ENCODE measurements at places on chromosomes 3 and 15.

GRCh38 chr3:109460961-109461360, 123.6 kb upstream of the DPPA4 start:
- no peak for DNase-seq

- DNase-seq: no peak
Observed at GRCh38 chr15:61364871-61365270, 135.8 kb upstream of the RORA start.

DNA sequence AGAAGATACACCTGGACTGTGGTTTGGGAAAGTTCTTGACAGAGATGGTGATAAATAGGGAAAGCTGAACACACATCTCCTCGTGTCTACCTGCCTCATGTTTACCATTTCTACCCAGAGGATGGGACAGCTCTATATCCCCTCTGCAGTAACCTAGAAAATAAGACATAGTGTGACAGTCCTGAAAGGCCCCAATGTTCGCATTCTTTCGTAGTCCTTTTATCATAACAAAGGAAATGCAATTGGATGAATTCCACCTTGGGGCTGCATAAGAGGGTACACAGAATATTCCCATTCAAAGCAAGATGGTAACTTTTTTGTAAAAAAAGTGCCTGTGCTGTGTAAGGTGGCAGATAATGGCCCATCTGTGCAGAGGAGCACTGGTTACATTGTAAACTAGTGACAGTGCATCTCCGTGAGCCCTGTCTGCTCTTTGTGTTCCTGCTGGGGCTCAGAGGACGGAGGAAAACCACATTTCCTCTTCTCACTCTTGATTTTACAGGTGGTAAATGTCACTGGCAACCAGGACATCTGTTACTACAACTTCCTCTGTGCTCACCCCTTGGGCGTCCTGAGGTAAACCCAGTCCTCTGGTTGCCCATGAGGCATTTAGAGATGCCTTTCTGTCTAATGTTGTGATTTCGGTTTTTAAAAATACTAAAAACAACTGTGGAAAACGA, 74.3 kb downstream of the SIDT1 start:
- peak; percentile 8 for DNase-seq

DNA sequence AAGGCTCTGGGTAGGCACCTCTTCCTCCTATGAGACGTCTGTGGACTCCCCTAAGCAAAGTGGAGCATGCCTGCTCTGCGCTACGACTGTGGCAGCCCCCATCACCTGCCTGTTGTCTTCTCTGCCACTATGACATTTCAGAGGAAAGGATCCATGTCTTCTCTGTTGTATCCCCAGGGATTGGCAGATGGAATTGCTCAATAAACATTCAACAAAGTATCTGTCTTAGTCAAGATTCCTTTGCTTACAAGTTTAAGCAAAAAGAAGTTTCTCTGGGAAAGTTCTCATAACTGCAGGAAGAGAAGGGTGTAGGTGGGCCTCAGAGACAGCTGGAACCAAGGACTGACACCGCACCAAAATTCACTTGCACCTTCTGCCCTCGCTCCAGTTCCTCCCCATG, 34.3 kb downstream of the AMOTL2 start:
- DNase-seq: no peak

DNA sequence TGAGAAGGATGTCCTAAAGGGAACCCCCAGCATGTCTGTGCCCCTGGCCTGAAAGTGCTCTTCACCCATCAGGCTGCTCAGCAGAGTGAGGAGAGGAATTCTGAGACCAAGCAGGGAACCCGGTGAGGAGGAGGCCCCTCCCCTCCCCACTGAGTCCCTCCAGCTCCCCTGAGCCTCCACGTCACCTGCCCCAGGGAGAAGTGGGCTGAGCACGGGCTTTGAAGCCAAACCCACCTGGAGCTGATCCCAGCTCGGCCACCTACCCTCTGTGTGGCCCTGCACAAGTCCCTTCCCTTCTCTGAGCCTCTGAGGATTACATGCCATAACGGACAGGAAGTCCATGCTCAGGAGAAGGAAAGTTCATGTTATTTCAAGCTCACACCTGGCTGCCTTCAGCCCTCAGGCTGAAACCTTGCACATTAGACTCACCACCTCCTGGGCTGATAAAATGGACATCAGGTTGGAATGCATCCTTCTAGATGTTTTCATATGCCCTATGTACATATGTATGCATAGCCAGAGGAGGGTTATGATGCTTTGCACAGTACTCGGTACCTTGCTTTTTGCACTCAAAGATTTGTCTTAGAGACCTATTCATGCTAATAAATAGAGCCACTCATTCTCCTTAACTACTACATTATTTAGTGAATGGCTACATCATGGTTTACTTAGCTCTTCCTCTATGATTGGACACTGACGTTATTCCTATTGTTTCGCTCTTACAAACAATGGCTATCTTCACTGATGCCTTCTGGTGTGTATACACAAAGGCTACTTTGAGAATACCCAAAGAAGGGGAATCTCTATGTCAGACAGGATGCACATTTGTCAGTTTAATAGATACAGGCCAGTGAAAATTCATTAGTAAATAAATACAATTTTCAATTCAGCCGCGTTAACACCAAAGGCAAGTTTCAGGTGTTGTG, 31.6 kb upstream of the GATA2 start:
- no peak for DNase-seq

GRCh38 chr3:120839120-120839519, 68.9 kb upstream of the STXBP5L start:
- no peak for DNase-seq

DNA sequence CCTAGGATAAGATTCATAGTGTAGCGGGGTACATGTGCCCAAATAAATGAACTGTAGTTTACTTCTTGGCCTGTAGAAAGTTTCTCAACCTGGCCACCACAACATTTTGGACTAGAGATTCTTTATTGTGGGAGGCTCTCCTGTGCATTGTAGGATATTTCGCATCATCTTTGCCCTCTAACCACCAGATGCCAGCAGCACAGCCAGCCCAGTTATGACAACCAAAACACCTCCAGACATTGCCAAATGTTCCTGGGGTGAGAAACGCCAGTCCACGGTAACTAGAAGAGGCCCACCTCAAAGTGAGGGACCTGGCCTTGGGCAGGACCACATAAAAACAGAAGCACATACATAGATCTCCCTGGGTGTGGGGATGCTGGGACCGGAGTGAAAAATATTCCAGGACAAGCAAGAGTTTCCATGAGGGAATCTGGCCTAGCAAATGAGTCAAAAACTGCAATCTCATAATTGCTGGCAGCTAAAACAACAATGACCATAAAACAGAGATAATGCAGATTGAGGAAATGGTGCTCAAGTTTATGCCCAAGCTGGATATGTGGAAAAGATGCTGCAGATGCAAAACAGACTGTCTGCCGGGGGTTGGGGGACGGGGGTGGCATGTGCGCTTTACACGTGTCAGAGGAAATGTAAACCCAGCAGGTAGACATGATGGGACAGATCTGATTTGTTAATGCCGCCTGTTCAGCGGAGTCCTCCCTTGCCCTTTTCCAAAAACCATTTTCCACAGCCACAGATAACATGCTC, 39.7 kb downstream of the ARHGEF3 start:
- no peak for DNase-seq

DNA sequence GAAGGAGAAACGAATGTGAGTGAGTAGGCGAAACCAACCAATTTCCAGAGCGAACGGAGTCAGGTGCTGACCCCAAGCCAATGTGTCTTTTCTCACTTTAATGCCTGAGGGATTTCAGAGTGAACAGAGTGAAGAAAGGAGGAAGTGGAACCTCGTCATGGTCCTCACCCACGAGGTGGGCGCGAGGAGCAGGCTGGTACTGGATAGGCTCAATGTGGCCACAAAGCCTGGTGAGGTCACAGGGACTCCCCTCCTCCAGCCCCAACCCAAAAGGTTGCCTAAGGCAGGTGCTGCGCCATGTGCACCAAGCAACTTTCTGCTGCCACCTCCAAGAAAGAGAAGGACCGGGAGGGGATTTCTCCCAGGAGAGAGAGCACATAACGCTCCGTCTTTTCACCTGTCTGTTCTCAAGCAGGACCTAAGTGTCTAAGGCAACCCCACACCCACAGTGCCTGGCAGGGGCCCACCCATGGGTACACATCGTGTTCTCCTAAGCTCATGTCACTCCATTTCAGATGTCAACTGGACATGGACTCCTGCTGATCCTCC, 3.8 kb downstream of the NRROS start:
- DNase-seq: peak; percentile 29

DNA sequence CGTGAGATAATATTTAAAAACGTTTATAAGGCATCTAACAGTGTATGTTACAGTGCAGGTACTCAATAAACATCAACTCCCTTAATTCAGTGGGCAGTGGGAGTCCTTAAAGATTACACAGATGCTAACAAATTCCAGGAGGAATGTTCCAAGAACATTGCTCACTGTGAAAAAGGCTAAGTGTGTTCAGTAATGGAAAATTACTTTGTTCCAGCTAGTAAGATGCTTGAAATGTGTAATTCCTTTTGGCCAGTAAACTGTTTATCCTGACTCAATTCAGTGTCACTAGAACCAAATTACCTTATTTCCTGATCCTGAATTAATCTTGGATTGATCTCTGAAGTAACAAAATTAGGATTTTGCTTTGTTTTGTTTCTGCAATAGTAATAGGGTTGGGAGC, 54.2 kb upstream of the SEMA6D start:
- DNase-seq: no peak

GRCh38 chr15:31235311-31236183, 91.1 kb upstream of the KLF13 start:
- no peak for DNase-seq

DNA sequence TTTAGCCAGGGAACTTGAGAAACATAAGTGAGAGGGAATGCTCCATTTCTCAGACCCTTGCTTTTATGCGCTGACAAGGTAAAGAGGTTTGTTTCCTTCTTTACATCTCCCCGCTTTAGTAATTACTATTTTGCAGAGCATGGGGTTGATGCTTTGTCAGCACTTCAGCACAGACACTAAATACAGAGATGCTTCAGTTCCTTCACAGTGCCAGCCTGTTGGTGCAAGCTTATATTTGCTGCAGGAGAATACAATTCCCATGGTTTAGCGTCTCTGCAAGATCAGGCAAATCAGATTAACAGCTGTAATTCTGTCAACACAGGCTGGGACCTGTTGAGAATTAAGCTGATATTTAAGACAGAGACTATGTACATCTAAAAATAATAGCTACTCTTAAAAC, 2.9 kb downstream of the FMN1 start:
- no peak for DNase-seq

GRCh38 chr3:195897081-195897852, 11.1 kb downstream of the TNK2 start:
- DNase-seq: no peak

DNA sequence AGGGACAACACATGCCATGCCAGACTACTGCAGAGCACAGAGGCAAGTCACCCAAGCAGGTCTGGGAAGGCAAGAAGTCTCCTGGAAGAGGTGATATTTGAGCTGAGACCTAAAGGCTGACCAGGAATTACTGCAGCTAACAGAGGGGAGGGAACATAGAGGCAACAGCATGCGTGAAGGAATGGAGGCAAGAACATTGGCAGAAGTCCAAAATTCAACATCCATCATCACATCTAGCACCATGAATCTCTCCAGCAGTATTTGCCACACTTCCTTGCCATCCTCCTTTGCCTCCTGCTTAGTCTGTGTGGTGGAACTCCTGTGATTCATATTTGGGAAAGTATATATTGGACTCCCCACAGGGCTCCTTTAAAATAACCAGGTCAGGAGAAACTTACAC, 870 bp upstream of the TSEN2 start:
- DNase-seq: no peak

- no peak for DNase-seq
Observed at GRCh38 chr3:41600616-41601015, 361.3 kb downstream of the ULK4 start.

GRCh38 chr3:66722675-66723074, 221.9 kb upstream of the LRIG1 start:
- DNase-seq: no peak

- no peak for DNase-seq
Observed at GRCh38 chr15:70149667-70150404, 52.1 kb upstream of the TLE3 start.

- DNase-seq: no peak
Observed at GRCh38 chr3:72312339-72312738, 527.4 kb upstream of the PROK2 start.

GRCh38 chr3:99620976-99621375, 17.4 kb upstream of the COL8A1 start:
- DNase-seq: no peak

DNA sequence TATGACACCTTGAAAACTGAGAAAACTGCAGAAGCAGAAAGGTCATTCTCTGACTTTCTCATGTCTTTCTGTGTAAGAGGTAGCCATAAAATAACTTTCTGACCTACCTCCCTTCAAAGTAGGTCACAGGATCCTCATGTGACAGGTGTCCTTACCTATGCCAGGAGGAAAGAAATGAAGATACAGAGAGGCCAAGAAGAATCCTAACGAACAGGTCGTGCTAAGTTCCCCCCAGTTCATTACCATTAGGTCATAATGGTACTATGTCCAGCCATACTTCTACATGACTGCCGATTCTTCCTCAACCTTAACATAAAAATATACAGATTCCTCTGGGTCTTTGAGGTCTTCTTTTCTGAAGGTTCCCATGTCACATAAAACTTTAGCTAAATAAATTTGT, 118.6 kb downstream of the FOXB1 start:
- no peak for DNase-seq

DNA sequence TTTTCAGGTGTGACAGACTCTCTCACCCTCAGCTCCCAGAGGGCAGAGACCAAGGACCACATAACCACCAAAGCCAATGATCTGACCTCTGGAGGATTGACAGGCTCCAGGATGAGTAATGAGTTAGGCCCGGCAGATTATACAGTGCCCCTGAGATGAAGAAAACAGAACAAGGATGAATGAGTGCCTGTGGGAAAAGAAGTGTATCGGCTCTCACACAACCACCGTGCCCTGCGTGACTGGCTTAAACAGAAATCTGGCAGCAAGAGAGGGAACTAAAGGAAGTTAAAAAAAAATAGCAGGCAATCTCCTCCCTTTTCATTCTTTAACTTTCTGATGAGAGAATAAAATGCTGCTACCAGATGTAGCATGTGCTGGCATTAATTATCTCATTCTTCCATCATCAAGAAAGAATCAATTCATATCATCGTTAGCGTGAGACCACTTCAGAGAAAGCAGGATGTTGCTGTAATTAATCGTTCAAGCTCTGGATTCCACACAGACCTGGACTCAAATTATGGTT, 227.5 kb upstream of the COL8A1 start:
- DNase-seq: no peak

- no peak for DNase-seq
Observed at GRCh38 chr3:183988216-183988790, 29.4 kb downstream of the ABCC5 start.

- no peak for DNase-seq
Observed at GRCh38 chr3:169522595-169523529, 140.7 kb downstream of the MECOM start.

DNA sequence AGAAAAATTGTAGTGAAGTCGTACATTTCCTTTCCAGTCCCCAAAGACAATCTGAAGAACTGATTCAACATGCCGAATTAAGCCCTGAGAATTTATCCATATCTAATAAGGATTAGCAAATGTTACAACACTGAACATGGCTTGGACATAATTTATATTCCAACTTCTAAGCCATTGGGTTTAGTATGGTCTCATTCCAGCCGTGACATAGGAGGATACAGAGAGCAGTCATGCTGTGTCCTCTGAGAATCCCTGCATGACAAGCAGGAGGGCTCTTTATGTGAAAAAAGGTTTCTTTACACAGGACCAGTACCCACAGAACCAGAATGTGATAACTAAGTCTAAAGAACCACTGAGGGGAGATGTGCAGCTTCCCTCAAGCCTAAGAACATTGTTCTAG, 231.9 kb upstream of the WNT5A start:
- no peak for DNase-seq

Measured in CD8-positive, alpha-beta memory T cell (primary cell).